ENCODE measurements at places on chromosomes 4 and X.

GRCh38 chr4:40195182-40196177 lies 1.4 kb upstream of the RHOH start:
- DNase-seq = no peak

DNA sequence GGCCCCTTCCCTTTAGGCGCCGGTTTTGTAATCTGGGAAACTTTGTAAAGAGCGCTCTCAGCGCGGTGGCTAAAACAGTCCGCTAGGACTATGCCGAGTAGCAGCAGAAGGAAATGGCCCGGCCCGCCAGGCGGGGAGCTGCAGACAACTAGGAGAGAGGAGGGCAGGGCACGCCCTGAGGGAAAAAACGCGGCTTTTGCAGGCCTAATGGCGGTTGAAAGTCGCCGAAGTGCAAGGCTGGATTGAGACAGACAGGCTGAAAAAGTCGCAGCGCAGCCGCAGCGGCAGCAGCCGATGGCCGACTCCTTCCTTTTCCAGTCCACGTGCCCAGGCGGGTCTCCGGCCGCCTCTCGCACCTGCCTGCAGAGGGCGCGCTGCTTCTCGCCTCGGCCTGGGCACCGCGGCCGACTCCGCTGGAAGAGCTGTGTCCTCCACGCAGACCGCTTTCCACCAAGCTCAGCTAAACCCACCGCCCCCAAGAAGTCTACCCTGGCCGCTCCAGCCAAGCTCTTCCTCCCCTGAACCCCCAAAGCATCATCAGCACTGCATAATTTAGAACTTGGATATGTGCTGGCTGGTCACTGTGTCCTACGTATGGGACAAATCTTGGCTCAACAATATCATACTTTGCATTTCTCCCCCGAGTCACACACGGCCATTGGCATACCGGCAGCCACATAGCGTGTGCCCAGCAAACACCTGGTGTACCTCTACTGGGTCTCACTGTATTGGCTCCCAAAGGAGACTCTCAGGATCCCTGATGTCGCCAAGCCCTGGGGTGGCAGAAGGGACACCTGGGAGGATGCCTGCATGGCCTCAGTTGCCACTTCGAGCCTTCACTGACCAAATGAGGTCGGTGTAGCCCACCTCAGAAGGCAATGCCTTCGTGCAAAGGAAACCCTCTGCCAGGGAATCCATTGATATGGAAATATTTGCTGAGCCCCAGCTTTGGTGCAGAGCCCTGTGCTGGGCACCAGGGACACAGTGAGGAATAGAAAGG lies 14.5 kb downstream of the SLC25A5 start:
- DNase-seq = no peak

DNA sequence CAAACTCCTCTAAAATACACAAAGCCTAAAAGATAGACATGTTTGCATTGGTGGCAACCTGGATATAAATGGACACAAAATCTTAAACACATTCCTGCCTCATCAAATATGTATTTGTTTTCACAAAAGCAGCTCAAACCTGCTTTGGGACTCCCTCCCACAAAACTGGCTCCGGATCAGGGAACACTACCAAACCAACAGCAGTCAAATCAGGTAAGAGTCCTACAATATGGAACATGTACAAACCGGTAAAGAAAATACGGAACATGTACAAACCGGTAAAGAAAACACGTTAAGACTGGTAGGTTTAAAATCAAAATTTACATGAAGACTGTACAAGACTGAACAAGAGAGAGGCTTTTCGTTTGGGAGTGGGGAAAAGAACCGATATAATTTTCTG lies 4.3 kb downstream of the AMTN start:
- DNase-seq = no peak

GRCh38 chr4:4443821-4444220 lies 56.9 kb downstream of the NSG1 start:
- peak; percentile 25 for DNase-seq

DNA sequence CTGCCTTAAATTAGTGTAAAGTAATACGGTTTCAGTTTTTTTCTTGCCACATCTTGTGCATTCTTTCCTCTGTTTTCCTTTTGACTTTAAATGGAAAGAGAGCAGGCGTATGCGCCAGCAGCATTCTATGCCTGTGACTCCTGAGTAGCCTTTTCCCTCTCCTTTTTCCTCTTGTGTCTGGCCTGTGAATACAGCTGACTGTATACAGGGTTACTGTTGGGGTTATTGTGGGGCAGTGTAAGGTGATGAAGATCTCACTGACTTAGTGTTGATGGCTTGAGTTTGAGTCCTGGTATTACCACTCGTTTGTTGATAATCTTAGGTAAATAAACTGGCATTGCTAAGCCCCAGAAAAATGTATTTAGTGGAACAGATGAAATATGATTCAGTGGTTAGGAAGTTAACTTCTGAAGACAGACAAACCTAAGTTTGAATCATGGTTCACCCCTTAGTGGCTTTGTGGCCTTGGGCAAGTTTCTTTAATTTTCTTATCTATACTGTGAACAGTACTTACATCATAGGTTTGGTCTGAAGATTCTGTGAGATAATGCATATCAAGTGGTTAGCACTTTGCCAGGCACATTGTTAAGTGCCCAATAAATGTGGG lies 105.1 kb downstream of the FNIP2 start:
- peak; percentile 93 for DNase-seq

- DNase-seq = no peak
These were observed 110.4 kb upstream of the RXFP1 start for GRCh38 chr4:158411269-158411668.

DNA sequence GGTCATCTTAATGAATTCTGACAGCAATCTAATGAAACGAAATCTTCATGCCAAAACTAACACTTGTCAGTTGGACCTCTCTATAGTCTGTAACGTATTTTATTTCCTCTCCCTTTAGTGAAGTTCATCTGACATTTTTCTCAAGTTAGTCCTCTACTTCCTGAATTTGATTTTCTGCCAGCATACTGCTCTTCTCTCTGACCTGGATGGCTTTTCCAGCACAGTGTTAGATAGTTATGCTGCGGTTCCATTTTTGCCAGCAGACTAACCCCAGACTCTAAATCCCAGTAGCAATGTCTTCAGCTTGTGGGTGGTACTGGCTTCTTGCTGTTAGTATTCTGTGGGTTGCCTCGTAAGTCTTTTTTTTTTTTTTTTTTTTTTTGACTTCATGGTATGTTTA lies 146.7 kb upstream of the VEGFC start:
- DNase-seq = no peak

DNA sequence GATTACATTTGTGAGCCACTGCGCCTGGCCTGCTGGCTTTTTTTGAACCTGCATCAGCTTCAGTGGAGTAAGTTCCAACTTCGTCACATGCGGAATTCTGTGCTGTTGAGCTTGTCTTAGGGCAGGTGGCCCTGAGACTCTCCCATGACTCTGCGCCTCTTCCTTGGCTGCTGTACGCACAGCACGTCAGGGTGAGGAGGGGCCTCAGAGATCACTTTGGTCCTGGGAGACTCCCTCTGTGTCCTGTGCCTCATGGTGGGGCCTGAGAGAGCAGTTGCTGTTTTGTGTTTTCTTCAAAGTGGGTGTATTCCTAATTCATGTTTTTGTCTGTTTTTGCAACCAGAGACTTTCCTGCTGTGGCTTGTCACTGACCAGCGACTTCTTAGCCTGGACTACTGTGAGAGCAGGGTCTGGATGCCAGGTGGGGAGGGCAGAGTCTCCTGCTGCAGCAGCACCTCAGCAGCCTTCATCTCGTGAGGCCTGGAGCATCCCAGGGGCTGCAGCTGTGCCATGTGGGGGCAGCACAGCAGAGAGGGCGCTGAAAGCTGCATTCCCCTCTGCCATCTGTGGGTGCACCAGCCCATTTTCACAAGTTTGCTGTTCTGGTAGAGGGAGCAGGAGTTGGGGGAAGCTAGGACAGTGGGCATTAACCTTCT lies 107.8 kb downstream of the TNIP2 start:
- no peak for DNase-seq

- DNase-seq = no peak
These were observed 177.3 kb upstream of the FAM9B start for GRCh38 chrX:9211269-9211668.

GRCh38 chr4:10084651-10085358 lies 31.8 kb downstream of the WDR1 start:
- DNase-seq = no peak

DNA sequence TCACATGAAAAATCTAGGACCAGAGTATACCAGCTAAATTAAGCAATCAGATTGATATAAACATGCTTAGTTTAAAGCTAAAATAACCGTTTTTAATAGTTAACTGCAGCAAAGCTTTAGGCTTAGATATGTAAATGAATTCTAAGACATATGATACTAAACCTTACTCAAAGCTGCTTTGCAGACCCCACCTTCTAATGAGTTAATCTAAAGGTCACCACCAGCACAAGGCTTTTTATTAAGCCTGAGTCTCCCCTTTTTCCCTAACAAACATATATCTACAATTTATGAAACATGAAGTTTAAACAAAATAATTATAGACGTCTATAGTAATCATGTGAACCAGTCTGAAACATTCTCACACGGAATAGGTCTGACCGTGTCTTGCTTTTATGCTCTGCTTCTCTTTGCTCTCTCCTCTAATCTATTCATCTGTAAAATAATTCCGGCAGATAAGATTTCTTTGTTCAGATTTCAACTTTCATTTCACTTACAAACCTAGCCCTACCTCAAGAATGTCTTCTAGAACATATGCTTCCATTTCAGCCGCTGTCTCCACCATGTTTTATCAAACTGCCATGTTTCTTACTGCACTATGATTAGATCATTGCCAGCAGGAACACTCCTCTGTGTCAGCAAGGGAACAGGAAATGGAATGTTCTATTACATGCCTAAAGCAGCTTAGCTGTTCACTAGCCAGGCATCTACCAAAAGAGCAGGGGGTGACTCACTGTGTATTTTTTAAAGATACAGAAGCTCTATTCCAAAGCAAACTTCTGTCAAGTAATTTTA lies 35.9 kb downstream of the ANKRD17 start:
- peak; percentile 82 for DNase-seq

Measured in HS-5 (cell line).